ENCODE measurements at places on chromosomes 5 and 9.

DNA sequence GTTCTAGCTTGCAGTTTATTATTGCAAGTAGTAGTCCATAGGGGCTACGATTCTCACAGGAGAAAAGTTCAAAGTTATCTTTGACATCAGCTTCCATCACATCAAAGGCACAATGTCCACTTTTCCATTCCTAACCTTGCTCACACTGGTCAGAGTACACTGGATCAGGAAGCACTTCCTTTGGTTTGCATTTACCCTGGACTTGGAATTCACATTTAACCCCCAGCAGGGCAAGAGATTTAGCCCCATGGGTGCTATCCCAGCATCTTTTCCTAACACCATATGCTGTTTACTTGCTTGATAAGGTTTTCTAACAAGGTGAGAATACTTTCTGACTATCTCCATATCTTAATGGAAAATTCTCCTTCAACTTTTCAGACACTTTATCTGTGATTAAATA is 55.6 kb upstream of the ASTN2 start:
- no peak for DNase-seq

- no peak for DNase-seq
These were observed 70.7 kb downstream of the GDNF start for GRCh38 chr5:37769108-37769507.

GRCh38 chr5:103745353-103746065 is 182.9 kb upstream of the NUDT12 start:
- DNase-seq = no peak

GRCh38 chr9:75185585-75186170 is 97.4 kb downstream of the OSTF1 start:
- peak; percentile 60 for DNase-seq

DNA sequence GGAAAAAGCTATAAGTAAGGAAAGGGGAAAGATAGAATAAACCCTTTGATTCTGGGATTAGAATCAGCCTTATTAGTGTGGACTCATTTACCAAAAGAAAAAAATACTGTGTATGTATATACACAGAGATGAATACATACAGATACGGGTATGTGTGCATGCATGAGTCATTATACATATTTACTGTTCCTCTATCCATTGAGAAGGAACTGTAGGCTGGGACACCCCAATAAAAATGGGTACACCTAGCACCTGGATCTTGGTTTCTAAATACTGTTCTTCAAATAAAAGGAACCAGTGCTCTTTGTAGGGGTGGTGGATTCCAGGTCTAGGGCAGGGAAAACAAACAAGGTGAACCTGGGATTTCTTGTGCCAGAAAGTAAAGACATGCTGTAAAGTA is 48.3 kb downstream of the WHRN start:
- no peak for DNase-seq

GRCh38 chr5:75169516-75169915 is 67.2 kb downstream of the ANKRD31 start:
- no peak for DNase-seq

DNA sequence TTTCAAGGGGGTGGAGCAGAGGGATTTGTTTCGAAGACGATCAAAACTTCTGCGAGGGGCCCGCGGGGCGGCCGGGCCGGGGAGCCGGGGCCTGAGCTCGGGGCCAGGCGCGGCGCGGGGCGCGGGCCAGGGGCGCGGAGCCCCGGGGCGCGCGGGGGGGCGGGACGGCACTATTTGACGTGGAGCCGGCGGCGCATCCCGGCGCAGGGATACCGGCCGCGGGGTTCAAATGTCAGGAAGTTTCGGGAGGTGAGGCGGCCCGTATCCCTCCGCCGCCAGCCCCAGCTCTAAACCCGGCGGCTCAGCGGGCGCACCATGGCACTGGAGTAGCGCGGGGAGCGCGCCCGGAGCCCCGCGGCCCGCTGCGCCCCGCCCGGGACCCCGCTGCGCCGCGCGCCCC is at the start of gene LMX1B:
Gene LMX1B (plus strand): TSS at position 278 of the 400 bp plus-strand sequence. CDS start 522 bp downstream, outside the sequence.
- DNase-seq = no peak

DNA sequence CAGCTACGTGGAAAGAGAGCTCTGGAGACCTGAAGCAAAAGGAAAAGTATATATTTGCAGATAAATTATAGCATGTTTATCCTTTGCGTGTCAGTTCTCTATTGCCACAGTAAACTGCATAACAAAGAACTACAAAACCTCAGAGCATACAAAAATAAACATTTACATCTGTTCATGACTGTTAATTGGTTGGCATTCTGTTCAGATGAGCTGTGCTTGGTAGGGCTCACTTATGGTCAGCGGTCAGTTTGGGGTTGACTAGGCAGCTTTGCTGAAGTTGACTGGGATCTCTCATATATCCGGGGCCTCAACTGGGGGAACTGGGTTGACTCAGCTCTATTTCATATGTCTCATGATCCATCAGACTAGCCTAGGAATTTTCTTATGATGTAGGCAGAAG is 257.7 kb downstream of the TLE1 start:
- no peak for DNase-seq

GRCh38 chr5:135861641-135862040 is 27.2 kb downstream of the SLC25A48 start:
- DNase-seq = no peak

- peak; percentile 41 for DNase-seq
These were observed 25.1 kb downstream of the NANS start for GRCh38 chr9:98081477-98082219.

DNA sequence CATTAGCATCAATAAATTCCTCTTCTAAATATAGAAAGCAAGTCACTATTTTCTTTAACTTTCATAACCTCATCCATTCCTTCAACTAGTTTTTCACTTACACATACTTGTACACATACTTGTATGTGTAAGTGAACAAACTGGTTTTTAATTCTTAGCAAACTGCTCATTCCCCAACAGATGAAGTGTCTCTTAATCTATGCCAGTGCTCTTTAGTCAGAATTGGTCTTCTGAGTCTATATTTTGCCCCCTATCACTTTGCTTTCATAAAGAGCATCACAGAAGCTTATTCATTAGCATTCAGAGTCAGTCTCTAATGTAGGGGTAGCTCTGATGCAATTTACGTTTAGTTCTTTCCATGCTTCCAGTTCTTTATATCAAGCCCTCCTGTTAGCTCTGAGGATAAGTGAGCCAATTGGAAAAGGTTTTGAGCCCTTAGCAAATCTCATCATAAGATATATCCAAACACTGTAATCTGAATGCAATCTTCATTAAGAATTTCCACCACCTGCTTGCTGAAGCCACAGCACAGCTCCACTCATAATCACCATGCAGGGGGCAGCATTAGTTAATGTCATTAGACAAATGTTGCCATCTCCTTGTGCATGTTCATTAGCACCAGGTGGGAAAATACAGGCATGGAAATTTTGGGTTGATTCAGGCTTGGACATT is 178.5 kb upstream of the SLC24A2 start:
- no peak for DNase-seq

DNA sequence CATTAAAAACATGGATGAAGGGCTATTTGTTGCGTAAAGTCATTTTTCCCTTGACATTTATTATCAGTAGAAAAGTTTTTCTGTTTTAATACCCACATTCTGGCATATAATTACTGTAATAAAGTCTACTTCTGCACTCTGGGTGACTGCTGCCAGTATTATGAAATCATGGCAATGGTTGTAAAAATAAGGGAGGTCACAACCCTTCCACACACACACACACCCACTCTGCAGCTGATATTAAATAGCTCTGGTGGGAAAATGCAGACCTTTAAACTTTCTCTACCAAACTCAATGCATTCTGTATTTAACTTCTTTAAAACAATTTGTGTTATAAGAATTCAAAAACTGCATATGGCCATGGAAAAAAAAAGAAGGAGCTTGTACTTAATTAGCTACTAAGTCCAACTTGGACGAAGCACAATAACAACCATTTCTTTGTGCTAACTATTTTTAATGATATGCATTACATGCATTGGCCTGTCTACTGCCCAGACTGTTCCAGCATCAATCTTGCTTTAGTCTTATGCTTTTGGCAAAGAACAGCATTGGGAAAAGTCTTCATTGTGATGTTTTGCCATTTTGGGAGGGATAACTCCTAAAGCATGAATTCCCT is 137.6 kb upstream of the MAP3K1 start:
- DNase-seq = no peak

- DNase-seq = no peak
These were observed 97.7 kb upstream of the MEGF10 start for GRCh38 chr5:127192836-127193338.

- no peak for DNase-seq
These were observed 13.8 kb downstream of the INVS start for GRCh38 chr9:100112677-100113336.

DNA sequence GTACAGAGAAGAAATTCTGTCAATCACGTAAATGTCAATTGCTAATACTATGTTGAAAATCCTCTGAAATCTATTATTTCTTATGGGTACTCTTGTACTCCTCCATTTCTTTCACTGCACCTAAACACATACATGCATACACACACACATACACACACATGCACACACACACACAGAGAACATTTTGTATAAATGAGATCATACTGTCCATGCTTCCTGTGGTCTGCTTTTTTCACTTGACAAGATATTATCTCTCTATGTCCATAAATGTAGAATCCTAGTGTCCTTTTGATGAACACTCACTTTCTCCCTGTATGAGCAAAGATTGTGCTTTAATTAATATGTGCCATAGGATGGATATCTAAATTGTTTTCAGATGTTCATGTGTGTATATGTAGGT is 32.7 kb upstream of the TLR4 start:
- DNase-seq = no peak

DNA sequence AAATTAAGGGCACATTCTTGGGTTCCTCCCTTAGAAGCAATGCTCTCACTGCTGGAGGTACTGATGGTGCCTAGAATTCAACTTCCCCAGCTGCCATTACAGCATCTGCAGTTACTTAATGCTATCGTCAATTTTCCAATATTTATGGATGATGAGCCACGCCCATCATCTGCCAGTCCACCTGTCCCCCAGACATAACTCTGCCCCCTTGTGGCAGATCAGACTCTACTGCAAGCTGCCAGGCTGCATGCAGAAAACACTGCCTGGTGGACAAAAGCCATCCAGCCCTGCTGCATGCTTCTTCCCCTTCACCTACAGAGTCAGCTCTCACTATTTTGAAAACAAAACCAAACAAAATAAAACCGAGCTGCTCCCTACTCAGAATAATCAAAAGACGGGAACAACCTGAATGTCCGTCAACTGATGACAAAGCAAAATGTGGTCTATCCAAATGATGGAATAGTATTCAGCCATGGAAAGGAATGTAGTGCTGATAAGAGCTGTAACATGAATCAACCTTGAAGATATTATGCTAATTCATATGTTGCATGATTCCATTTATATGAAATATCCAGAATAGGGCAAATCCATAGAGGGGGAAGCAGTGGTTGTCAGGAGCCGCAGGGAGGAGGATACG is 66.4 kb downstream of the RETREG1 start:
- peak; percentile 15 for DNase-seq

- no peak for DNase-seq
These were observed 537 bp downstream of the C8G start for GRCh38 chr9:136945333-136946227.

DNA sequence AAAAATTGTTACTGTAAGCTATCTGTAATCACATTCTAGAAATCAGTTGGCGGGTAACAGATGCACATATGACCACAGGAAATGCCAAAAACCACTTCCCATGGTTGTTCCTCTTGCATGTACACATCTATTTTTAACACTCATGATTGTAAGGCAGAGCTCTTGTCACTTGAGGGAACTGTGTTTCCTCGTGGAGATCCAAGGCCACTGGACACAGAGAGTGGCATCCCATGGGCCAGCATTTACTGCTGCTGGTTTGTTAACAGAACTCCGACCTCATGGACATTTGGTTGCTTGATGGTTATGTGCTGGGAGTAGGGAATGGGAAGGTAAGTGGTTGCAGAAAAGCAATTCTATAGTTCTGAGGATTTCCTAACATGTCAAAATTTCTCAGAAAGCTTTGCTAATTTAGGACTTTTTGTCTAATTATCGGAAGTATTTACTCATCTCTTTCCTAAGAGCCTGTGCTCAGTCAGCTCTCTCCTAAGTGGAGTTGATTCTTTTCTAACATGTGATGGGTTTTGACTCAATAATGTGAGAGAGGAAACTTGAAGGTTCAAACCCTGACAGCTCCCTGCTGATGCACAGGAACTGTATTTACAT is 202.0 kb upstream of the NR3C1 start:
- DNase-seq = peak; percentile 9

DNA sequence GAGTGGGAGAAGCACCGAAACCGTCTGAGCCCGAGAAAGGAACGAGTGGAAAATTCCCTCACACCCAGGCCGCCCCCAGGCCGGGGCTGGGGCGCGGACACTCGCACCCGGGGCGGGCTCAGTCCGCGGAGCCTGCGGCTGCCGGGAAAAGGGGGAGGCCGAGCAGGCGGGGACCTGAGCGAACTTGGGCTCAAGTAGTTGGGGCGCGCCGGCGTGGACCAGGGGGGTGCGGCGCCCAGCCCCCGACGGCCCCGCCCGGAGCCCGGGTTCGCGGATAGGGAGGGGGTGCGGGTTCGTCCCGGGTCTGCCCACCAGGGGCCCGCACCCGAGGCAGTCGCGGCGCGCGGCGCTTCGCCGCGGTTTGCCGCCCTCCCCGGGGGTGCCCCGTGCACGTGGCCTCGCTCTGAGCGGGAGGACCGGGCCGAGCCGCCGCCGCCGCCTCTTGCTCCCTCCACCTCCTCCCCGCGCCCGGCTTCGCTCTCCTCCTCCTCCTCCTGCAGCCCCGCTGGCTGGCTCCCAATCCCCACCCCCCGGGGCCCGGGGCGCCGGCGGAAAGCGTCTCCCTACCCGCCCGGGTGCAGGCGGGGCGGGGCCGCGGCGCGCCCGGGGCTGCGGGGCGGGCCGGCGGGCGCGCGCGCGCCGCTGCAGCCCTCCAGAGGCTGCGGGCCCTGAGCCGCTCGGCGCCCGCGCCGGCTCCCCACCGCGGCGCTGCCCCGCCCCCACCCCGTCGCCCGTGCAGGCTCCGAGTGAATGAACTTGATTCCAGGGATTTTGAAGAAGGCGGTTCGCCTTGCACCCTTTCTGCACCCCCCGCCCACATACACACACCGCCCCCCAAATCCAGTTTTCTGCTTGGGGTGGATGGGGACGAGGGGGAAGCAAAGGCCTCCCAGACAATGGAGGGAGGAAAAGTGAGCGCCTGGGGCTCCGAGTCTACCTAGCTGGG is 1.3 kb upstream of the NFIB start:
- peak; percentile 21 for DNase-seq

DNA sequence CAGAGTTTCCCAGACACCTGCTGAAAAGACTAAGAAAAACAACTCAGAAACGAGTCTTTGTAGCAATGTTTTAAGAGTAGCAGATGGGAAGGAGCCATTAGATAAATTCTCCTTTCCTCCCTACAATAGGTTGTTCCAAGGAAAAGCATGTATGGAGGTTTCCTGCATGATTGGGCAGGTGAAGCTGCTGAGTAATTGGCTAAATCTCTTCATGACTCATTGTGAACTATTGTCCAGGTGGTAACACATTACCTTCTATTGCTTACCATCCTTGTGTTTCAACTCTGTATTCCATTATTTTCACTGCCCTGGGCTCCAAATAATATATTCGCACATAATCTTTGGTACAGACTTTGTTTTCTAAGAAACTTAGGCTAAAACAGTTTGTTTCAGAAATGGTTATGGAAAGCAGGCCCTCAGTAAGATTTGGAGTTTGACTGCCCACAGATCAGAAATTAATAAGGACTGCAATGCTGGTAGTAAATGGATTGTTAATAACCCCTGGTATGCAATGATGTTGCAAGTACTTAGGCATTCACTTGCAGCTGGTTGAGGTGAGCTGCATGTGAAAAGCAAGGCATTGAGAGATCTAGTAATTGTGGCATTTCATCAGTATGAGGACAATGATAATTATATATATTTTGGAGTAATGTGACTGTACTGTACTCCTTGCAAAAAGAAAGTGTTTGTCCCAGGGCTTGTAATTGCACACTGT is 281.4 kb upstream of the VLDLR start:
- no peak for DNase-seq
